Renal cortex interstitium (tissue), 15 donors: ENCODE measurements at places on chromosomes 2 and 18.

DNA sequence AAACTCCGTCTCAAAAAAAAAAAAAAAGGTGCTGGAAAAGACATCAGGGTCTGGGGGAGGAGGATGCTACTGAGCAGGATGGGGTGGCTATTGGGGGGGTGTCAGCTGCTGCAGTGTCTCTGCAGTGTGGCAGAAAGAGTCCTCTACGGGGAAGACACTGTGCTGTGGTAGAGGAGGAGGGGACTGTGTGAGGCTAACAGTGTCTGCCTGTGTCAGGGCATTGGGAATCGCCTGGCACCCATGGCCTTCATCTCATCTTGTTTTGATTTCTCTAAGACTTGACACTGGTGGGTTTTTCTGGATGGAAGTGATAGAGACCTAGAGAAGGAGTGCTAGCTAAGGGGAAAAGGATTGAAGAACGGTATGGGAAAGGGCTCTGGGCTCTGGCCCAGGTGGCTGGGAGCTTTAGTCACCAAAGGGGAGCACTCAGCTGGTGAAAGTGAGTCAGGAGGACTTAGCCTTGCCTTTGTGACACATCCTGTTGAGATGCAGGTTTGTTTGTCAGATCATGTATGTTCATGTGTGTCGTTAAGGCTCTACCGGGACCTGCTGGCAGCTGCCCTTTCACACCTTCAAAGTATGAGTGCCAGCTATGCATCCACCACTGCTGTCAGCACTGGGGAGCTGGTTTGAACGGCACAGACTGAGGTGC, 58.0 kb downstream of the FARP2 start:
- DNase-seq = no peak

DNA sequence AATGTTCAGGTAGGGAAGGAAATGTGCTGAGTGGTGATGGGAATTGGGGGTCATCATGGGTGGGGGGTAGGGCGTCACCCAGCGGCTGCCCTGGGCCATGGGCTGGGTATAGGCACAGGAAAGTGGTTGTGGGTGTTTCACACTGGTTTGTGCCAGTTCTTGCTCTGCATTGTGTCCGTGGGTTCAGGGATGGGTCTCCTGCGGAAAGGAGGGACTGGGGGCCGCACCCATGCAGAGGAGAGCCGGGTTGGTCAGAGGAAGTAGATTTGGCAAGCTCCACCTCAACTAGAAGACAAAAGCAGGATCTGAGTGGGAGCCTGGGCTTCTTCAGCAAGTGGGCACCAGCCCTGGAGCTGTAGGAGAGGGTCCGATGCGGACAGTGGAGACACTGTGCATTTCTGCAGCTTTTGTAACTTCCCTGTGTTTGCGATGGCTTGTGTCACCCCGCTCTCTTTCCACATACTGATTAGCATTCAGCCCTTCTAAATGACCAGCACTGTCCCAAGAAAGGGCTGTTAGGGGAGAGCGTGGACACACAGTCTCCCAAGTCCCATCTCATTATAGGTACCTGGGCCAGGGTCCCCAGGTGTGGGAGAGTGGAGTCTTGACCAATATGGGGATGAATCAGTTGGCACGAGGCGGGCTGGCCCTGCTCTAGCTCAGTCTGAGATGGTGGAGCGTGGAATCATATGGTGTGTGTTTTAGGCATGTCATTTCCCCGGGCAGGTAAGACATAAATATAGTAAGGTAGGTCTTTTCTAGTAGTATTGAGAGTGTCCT, 67.2 kb downstream of the LRRFIP1 start:
- no peak for DNase-seq

DNA sequence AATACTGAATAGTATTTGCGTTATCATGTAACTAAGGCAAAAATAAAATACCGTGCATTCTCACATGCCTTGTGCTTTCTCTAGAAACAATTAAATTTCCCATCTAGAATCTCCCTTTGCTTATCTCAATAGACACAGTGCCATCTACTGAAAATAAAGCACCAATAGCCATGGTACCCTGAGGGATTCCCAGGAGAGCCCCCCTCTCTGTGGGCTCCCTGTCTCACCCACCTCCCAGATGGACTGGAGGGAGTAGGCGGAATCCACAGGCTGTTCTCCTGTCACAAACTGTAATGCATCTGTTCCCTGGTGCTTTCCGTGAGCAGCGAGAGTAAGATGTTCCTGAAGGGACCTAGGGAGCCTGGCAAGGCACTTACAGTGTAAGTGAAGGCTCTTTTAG, 112.4 kb upstream of the UPP2 start:
- DNase-seq = no peak

DNA sequence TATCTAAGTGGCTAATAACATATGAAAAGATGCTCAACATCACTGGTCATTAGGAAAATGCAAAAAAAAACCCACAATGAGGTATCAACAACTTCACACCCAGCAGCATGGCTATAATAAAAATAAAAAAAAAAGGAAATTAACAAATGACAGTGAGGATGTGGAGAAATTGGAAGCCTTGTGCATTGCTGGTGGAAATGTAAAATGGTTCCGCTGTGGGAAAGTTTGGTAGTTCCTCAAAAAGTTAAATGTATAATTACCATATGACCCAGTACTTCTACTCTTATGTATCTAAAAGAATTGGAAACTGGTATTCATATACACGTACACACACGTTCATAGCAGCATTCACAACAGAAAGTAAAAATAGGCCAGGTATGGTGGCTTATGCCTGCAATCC, 15.5 kb upstream of the CACNB4 start:
- DNase-seq = no peak

DNA sequence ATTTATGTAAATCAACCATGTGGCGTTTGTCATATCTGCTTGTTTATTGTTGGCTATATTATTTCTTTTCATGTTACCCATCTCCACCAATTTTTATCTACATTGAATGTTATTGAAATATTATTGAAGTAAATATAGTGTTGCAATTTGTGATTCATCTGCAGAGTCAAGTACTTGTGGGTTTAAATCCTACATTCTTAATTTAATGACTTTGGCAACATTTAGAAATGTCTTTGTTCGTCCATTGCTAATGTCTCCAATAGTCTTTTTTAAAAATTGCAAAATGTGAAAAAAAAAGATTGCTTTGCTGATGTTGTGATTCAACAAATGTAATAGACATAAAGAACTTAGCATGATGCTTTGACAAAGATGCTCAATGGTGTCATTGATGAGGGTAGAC, 1572.8 kb upstream of the PIK3C3 start:
- DNase-seq = no peak

GRCh38 chr18:63083555-63083954, 236.0 kb downstream of the BCL2 start:
- DNase-seq = no peak

GRCh38 chr2:129329574-129329973, 649.9 kb upstream of the RAB6C start:
- no peak for DNase-seq

GRCh38 chr2:236855176-236855865, 230.4 kb upstream of the COPS8 start:
- DNase-seq = no peak

- DNase-seq = no peak
Measured at GRCh38 chr2:83993873-83994632, 465.0 kb downstream of the SUCLG1 start.

DNA sequence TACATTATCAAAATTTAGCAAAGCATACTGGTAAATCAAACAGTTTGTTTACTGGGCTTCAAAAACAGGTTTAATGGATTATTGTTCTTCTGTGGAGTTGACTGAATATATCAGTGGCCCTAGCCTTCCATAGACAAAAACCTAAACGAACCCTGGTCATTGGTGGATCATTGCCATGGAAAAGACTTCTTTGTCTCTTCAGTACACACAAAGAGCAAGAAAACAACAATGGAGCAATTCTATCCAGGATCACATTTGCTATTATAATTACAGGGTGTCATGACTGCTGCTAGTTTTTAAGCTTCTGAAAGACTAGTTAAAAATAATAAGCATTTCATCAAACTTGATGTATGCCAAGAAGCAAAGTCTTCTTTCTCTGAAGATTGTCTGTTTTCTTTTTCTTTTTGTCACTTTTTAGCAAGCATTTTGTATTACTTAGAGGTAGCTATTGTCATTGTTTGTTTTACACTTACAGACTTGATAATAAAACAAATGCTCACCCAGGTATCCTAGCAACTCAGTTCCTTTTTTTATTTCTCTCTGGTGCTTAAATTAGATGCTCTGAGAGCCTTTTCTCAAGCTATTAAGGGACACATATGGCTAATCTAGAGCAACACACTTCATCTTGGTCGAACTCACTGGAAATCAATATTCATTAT, 1228.7 kb upstream of the DDX18 start:
- no peak for DNase-seq

- no peak for DNase-seq
Measured at GRCh38 chr2:19552270-19552669, 193.8 kb upstream of the OSR1 start.

DNA sequence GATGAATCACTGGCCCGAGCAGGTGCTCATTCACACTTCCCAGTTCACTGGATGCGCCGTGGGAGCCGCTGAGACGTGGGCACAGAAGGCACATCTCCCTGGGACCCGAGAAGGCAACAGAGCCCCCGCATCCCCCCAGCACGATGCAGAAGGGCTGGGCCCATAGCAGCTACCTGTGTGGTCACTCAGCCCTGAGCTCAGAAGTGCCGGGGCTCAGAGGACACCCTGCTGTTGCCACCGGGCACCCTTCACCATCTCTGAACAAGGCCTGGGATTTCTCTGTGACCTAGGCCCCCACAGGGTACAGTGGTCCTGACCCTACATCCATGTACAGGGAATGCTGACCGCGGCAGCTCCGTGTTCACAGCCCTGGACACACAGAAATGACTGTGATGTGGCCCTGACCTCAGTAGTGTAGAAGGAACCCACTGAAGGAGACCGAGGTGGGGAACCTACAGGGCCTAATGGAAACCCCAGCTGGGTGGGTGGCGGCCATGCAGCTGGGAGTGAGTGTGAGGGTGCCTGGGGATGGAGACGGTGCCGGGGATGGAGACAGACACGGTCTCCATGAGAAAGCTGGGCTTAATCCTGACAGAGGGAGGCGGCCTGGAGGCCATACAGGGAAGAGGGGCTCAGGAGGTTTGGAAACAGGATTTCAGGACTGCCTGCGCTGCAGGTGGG, 111.9 kb upstream of the OTOS start:
- no peak for DNase-seq
